ENCODE measurements at places on chromosomes 5 and 9. TPM values are rescaled to one million over a fixed set of nuclear protein-coding genes. Genes with fewer than 3 reads are reported as not detected.

Gene NAA35
- total RNA-seq: 32.2 TPM

Gene NAIP
- 8.5 TPM for total RNA-seq

- H3K36me3 ChIP-seq: no peaks in the 10 kb centered on the region
- H3K27me3 ChIP-seq: no peaks in the 10 kb centered on the region
- H3K27ac ChIP-seq: no peak overlapping the region
- H3K4me1 ChIP-seq: no peaks in the 10 kb centered on the region
- no peak overlapping the region for H3K4me3 ChIP-seq
Measured at GRCh38 chr9:76227156-76227555, 167.1 kb downstream of the RFK start.

Gene PCDHGA10
- 0.08 TPM for total RNA-seq

Gene PCA3
- not detected for total RNA-seq

DNA sequence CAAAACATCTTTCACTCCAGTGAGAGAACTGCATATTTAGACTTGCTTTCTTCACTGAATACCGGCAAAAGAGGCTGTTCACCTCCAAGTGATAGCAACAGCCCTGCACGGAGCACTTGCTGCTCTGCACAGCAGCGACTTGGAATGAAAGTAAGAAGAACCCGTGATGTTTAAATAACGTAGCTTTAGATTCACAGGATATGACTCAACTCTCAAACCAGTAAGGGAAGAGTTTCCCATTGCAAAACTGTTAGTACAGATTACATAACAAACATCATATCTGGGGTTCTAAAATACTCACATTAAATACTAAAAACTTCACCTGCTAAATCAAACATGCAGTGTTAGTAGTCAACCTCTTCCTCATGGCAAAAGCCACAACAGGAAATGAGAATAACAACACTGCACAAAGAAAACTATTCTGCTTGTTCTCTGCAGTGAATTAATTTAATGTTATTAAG, 203.4 kb downstream of the MCTP1 start:
- no peak overlapping the region for H3K27ac ChIP-seq
- H3K4me1 ChIP-seq: peaks cover 6% of the 10 kb centered on the region
- peaks cover 4% of the 10 kb centered on the region for H3K27me3 ChIP-seq
- peak; percentile 78 for ATAC-seq

Gene CRAT
- 19.8 TPM for total RNA-seq

GRCh38 chr5:179367491-179367890, 22.2 kb upstream of the ADAMTS2 start:
- H3K4me3 ChIP-seq: no peak overlapping the region
- peaks cover 3% of the 10 kb centered on the region for H3K27me3 ChIP-seq
- no peaks in the 10 kb centered on the region for H3K36me3 ChIP-seq
- H3K4me1 ChIP-seq: no peaks in the 10 kb centered on the region

GRCh38 chr5:53110156-53110555, 599 bp upstream of the MOCS2 start:
- H3K4me3 ChIP-seq: peak overlapping the region; percentile 97
- peaks cover 23% of the 10 kb centered on the region for H3K36me3 ChIP-seq

Data from activated T-helper 17 cell treated with anti-CD3 and anti-CD28 coated beads, Interleukin-2, amount 50 U/mL, for 72 hours (primary cell).